ENCODE measurements at places on chromosomes 13 and 19.

- DNase-seq: no peak
These were observed 39.2 kb downstream of the MTMR6 start for GRCh38 chr13:25248071-25248470.

- DNase-seq: no peak
These were observed 550.3 kb downstream of the GPC5 start for GRCh38 chr13:91948736-91949135.

GRCh38 chr19:1045247-1045603 is 5.3 kb downstream of the ABCA7 start:
- DNase-seq: no peak

DNA sequence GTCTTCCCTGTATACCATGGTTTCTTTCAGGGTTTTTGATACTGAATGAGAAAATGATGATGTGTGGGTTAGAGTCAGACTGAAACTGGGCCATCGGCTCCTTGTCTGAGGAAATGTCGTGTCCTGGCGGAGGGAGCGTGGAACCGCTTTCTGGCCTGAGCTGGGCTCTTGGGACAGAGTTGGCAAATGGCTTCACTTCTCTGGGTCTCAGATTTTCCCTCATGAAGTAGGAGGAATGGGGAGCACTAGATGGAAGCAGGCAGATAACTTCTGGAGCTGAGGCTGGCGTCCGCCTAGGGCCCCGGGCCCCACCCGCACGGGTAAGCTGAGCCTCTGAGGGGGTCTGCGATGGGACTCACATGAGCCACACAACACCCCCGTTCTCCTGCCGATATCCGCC is 133.3 kb upstream of the WASF3 start:
- DNase-seq: no peak

- no peak for DNase-seq
These were observed 26.2 kb upstream of the LRCH1 start for GRCh38 chr13:46526740-46527139.

- DNase-seq: peak; percentile 44
These were observed 6.8 kb downstream of the WDFY2 start for GRCh38 chr13:51590971-51591627.

GRCh38 chr19:39405958-39406655 is 540 bp upstream of the ZFP36 start:
- no peak for DNase-seq

GRCh38 chr13:39099231-39099630 is 61.0 kb downstream of the NHLRC3 start:
- DNase-seq: no peak

DNA sequence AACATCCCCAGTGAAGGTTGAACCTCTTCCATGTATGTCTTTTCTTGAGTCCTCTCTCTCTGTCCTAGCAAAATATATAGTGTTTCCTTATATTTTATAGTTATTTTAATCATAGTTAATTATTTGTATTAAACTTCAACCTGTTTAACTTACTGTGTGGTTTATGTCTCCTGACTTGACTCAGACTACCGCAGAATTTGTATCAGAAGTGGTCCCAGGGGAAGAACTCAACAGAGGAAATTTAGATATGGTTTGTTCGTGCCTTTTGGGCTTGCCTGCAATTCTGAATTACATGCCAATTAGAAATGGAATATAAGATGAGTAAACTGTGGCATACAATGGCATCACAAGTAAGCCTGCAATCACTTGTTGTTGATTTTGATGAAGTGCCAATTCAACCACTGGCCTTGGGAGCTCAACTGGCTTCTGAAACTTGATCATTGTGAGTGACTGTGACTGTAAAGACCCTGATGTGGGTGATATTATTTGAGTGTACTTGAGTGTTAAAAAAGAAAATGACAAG is 1459.5 kb upstream of the PCDH20 start:
- no peak for DNase-seq

GRCh38 chr13:59542303-59542702 is 621.4 kb downstream of the DIAPH3 start:
- no peak for DNase-seq

- DNase-seq: no peak
These were observed 507.9 kb downstream of the UQCRFS1 start for GRCh38 chr19:28705008-28705407.

- no peak for DNase-seq
These were observed 16.3 kb downstream of the ELAVL1 start for GRCh38 chr19:7989071-7989575.

DNA sequence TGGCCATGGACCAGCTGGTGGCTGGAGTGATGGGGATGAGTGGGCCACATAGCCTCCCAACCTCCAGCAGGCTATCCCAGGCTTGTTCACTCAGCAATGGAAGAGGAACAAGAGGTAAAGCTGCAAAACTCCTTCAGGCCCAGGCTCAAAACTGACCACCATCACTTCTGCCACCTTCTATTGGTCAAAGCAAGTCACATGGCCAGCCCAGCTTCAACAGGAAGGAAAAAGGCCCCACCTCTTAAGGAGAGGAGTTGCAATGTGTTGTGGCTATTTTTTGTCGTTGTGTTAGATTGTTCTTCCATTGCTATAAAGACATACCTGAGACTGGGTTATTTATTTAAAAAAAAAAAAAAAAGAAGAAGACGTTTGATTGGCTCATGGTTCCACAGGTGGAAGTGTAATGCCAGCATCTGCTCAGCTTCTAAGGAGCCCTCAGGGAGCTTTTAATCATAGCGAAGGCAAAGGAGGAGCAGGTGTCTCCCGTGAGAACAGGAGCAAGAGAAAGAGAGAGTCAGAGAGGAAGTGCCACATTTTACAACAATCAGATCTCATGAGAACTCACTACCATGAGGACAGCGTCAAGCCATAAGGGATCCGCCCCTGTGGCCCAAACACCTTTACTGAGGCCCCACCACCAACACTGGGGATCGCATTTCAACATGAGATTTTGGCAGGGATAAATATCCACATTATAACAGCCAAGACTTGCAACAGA is 5.4 kb downstream of the IGSF23 start:
- DNase-seq: no peak

DNA sequence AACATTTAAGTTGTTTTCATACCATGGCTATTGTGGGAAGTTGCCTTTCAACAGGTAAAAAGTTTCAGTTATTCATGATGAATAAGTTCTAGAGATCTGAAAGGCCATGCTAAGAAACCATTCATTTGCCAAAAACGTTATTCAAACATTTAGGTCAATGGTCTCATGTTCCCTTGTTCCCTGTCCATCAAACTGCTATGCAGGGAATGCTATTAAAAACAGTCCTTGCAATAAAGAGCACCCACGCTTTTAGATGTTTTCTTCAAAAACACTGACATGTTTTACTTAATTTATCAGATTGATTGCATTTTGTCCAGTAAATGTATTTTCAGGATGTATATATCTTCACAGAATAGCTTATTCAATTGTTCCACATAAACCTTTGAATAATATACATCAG is 573.2 kb upstream of the PCDH20 start:
- no peak for DNase-seq

DNA sequence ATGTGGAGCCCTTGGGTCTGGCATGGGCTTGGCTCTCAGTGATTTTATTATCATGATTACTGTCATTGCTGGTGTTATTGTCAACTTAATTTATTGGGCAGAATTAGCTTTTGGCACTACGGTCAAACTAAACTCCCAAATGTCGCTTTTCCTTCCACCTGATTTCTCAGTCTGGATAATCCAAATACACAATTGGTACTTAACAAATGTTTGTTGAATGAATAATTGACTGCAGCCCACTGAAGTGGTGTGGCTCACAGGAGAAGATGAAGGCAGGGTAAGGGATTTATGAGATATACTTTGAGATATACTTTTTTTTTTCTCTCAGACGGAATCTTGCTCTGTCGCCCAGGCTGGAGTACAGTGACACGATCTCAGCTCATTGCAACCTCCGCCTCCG is 1.5 kb downstream of the COLGALT1 start:
- DNase-seq: no peak

GRCh38 chr13:50255639-50256038 is 240.4 kb downstream of the KCNRG start:
- DNase-seq: no peak

GRCh38 chr19:41957838-41958366 is 1.2 kb downstream of the RABAC1 start:
- peak; percentile 82 for DNase-seq

DNA sequence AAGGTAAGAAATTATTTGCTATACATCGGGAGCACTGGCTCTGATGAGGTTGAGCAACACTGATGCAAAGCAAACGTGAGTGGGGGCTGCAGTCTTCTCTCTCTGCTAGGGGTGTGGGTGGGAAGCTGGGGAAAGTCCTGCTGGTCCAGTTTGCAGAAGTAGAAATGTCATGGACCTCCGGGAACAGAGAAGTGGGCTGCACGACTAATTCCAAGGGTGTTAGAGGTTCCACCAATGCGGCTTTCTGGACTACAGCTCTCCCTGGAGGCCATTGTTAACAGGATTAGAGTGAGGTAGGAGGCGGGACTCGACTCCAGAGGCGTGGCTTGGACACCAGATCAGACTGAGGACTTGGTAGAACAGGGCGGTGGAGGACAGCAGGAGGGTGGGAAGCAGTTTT is 5.7 kb upstream of the FBXO27 start:
- DNase-seq: peak; percentile 55

DNA sequence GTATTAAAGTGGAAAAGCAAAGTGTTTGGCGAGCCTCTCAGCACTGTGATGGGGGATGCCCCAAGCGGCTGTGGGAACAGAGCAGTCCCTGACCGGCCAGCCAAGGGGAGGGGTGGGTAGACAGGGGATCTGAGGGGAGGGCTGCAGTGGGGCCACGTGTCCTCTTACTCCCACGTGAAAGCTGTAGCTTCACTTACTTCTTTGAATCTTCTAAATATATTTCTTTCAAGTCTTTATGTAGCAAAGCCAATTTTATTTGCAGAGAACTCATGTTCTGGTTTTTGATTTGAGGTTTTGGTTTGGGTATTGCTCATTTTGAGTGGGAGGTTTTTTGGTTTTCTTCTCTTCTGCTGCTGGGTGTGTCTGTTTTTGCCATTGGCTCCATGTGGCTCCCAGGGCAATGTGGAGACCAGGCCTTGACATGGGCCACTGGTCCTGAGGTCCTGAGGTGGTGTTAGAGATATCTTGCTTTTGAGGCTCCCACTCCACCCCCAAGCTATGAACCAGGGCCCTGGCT is 17.7 kb upstream of the OVOL3 start:
- no peak for DNase-seq

GRCh38 chr19:12953799-12954611 is 3.0 kb downstream of the GADD45GIP1 start:
- no peak for DNase-seq

- no peak for DNase-seq
These were observed 24.3 kb downstream of the LYL1 start for GRCh38 chr19:13078381-13078780.

- no peak for DNase-seq
These were observed 479 bp downstream of the TMEM150B start for GRCh38 chr19:55324662-55325061.

DNA sequence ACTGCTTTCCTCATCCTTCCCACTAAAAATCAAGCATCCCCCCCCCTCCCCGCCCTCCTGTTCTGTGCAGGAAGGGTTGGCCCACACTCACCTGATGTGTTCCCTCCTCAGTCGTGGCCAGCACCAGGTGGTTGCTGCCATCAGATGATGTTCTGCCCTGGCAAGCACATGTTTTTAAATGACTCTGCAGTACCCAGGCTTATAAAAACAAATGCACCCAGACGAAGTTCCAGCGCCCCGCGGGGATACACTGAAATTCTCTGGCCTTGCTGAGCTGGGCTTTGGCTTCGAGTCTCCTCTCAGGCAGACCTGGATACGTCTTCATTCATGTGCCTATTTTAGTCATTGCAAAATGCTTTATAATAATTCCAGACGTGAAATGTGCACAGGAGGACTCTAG is 316.3 kb downstream of the DLEU7 start:
- no peak for DNase-seq

- DNase-seq: no peak
These were observed 5.3 kb downstream of the SLITRK5 start for GRCh38 chr13:87676254-87677042.

DNA sequence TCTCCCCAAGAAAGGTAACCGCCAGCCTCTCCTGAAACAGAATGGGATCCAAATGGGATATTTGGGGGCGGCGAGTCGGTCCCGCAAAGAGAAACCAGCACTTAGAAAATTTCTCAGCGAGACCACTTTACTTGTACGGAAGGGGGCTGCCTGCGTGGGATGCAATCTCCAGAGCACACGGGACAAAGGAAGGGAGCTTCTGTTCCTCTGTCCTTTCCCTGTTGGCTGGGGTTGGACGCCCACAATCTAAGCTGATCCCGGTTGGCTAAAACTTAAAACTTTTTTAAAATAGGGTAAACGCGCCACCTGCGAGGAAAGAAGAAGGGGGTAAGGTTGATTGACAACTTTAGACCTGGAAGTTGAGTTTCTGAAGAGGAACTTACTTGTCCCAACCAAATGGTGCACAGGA is 826 bp upstream of the BSG start:
- DNase-seq: peak; percentile 60

GRCh38 chr13:113114511-113115362 is 7.9 kb upstream of the F10 start:
- no peak for DNase-seq

- peak; percentile 6 for DNase-seq
These were observed 9.0 kb upstream of the SOX1 start for GRCh38 chr13:112057736-112058518.

- DNase-seq: no peak
These were observed 676 bp upstream of the POLRMT start for GRCh38 chr19:633786-634639.

- DNase-seq: no peak
These were observed 100.4 kb downstream of the ING1 start for GRCh38 chr13:110813646-110814624.

Data from endothelial cell of umbilical vein (primary cell).